ENCODE measurements at places on chromosomes 3 and 15.

DNA sequence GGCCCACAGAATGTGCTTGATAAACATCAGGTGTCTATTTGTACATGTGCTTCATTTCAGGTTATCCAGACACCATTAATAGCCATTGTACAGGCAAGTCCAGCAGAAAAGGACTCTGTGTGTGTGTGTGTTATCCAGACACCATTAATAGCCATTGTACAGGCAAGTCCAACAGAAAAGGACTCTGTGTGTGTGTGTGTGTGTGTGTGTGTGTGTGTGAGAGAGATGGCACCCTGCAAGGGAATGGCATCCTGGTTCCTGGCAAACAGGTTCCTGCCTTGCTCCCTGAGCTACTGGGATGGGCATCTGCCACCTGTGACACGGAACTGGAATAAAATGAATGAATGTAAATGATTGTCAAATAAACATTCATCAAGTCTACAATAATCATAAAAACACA is 11.7 kb downstream of the SUCLG2 start:
- DNase-seq, result no peak

GRCh38 chr3:14319654-14320182 is 82.7 kb upstream of the SLC6A6 start:
- DNase-seq, result no peak

DNA sequence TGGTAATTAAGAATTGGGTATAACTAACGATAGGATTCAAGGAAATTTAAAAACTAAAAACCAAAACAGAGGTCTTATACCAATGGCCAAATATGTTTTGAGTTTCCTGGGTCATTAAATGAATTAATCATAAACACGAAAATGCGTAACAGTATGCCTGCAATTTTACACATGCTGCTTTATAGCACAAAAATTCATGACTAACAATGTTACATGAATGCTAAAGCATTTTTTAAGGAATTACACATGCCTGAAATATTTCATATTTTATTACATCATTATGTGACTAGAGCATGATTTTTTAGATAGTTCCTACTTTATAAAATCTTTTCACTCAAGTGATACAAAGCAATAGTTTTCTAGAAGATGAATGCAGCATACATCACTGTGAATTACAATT is 74.7 kb downstream of the ZNF148 start:
- no peak for DNase-seq

DNA sequence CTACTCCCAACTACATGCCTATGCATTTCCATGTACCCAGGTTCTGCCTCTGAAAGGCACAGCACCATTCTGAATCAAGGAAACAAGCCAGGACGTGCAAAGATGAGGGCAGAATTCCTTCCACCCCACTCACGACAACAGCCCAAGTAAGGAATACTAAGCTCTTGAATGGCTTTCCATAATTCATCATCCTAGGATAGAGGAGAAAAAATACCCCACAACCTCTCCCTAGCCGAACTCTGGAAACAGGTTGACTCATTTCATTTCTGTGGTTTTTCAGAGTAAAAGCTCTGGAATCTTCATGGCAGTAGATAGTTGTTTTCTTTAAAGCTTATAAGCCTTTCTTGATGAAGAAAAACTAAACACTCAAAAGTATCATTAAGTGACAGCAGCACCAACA is 77.8 kb downstream of the PDZRN3 start:
- DNase-seq, result no peak

- DNase-seq, result no peak
These were observed 80.7 kb upstream of the ZBED2 start for GRCh38 chr3:111675846-111676210.

- DNase-seq, result no peak
These were observed 5.1 kb upstream of the PPP4R2 start for GRCh38 chr3:72991522-72991921.

GRCh38 chr3:134487406-134487805 is 1.5 kb downstream of the CEP63 start:
- no peak for DNase-seq

DNA sequence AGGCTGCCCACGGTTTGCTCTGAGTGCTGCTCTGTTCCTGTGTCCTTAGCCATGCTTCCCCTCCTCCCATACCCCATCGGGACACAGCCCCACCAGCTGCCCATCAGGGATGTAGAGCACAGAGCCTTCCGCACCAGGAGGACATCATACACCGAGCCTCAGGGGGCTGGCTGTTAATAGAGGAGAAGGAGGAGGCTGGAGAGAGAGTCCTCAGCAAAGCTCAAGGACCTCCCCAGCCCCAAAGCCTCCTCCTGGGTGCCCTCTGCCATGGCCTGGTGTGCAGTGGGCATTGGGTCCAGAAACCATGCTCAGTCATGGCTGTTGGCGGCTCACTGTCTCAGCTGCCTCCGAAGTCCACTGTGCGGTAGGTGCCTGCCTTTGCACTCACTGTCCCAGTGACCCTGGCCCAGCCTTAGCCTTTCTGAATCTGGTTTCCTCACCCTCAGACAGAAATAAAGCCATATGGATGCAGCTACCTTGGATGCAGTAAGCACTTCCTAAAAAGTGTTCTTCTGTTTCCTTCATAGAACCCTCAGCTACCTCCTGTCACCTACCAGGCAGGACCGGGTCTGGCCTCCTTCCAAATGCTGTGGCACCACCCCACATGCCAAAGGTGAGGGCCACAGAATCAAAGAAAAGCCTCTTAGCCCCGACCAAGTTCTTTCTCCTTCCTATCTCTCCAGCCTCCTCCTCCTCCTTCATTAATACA is 53.9 kb downstream of the ACAD9 start:
- DNase-seq, result no peak
